ENCODE measurements at places on chromosomes 16 and 17.

DNA sequence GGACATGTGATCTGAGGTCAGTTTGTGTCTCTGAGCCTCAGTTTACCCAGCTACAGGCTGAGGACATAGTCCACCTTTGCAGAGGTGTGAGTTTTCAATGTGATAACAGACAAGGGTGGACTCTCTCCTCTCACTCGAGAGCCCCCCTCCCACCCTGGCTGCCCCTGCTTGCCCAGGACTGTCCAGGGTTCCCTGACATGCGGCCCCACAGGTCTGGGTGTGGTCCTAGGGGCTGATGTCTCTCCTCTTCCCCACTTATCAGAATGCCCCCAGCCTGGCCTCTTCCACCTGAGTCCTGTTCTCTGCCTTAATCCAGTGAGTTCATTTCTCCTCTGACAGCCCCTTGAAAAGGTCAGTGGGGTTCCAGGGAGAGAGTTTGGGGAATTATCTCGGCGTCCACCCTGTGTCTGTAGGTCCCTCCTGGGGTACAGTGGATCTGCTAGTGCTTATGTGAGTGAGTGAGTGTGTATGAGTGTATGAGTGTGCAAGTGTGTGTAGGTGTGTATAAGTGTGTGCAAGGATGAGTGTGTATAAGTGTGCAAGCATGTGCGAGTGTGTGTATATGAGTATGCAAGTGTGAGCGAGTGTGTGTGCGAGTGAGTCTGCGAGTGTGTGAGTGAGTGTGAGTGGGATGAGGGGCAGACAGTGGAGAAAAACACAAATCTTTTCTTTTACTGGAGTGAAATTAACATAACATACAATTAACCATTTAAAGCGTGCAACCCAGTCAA, 175.0 kb downstream of the IRF8 start:
- no peak for DNase-seq

- no peak for DNase-seq
These were observed 17.3 kb downstream of the CDH13 start for GRCh38 chr16:82643936-82644630.

- DNase-seq = no peak
These were observed 596.3 kb upstream of the SALL1 start for GRCh38 chr16:51747329-51747728.

DNA sequence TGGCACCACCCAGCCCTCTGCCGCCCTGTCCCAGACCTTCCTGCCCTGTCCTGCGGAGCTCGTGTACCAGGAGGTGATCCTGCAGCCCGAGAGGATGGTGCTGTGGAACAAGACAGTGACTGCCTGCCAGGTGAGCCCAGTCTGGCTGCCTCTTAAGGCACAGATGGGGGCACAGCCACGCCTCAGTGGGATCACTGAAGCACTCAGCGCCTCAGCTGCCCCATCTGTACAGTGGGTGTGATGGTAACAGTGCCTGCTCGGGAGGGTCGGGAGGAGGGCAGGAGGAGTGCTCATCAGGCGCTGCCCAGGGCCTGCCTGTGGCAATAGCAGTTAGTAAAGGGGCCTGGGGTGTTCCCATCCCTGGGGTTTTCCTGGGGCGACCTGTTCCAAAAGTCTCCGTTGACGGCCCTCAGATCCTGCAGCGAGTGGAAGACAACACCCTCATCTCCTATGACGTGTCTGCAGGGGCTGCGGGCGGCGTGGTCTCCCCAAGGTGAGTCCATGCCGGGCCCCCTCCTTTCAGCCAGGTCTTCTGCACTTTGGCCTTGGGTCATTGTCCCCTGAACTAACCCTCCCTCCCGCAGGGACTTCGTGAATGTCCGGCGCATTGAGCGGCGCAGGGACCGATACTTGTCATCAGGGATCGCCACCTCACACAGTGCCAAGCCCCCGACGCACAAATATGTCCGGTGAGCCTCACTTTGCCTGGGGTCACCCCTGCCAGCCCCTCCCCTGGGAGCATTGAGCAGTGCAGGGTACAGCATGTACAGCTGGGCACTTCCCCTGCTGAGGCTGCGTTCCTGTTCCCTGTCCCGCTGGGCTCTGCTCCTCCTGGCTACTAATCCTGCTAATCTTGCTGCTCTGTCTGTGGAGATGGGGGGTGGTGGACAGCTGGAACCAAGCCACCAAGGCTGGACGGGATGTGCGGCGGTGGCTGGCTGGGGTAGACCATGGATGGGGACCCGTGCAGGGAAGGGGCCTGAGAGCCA, 4.5 kb upstream of the TCAP start:
- DNase-seq = no peak

Measured in right atrium auricular region (tissue), 2 donors.